ENCODE measurements at places on chromosomes 7 and 10.
A peak's percentile ranks its signal among the peaks of the same experiment; 100 is the strongest.

- no peak for DNase-seq
Observed at GRCh38 chr7:140316165-140316661, 82.1 kb downstream of the SLC37A3 start.

DNA sequence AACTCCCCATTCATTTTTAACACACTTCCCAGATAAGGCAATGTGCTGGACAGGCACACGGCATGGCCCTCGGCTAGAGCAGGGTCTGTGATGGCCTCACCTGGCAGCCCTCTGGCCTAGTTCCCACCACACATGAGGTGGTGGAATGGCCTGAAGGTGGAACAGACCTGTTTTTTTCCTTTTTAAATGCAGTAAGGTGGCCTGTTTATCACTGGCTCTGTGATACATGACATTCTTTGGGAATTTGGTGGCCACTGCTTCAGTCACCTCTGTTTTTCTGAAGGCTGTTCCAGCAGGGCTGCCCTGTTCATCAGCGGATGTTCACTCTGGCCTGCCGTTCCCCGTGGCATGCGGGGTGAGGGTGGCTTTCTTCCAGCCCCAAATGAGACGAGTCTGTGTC is 36.6 kb downstream of the SHH start:
- DNase-seq = no peak

GRCh38 chr7:66359656-66360211 is 154.6 kb downstream of the TPST1 start:
- no peak for DNase-seq

DNA sequence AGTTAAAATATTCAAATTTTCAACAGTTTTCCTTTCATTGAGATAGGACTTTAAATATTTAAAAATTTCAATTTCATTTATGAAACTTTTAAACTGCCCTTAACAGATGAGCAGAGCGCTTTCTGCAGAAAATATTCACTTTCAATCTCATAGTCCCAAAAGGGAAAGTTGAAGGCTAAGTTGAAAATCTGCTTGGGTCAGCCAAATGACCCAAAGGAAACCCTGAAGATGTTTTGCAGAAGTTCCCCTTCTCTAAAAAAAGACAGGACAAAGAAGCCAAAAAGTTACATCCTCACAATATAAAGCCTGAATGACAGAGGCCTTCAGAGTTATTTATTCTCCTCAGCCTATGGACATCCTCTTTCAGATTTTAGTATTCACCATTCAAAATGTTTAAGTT is 17.6 kb upstream of the SCIN start:
- no peak for DNase-seq

DNA sequence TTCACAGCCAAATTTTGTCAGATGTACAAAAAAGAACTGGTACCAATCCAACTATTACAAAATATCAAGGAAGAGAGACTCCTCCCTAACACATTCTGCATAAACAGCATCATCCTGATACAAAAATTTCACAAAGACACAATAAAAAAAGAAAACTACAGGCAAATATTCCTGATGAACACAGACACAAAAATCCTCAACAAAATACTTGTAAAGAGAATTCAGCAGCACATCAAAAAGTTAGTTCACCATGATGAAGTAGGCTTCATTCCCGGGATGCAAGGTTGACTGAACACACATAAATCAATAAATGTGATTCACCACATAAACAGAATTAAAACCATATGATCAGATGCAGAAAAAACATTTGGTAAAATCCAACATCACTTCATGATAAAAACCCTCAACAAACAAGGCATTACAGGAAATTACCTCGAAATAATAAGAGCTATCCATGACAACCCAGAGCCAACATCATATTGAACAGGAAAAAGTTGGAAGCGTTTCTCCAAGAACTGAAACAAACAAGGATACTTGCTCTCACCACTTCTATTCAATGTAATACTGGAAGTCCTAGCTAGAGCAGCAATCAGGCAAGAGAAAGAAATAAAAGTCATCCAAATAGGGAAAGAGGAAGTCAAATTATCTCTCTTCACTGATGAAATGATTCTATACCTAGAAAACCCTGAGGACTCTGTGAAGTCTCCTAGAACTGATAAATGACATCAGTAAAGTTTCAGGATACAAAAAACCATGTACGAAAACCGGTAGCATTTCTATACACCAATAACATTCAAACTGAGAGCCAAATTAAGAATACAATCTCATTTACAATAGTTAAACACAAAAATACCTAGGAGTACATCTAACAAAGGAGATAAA is 223.1 kb downstream of the REEP3 start:
- no peak for DNase-seq

DNA sequence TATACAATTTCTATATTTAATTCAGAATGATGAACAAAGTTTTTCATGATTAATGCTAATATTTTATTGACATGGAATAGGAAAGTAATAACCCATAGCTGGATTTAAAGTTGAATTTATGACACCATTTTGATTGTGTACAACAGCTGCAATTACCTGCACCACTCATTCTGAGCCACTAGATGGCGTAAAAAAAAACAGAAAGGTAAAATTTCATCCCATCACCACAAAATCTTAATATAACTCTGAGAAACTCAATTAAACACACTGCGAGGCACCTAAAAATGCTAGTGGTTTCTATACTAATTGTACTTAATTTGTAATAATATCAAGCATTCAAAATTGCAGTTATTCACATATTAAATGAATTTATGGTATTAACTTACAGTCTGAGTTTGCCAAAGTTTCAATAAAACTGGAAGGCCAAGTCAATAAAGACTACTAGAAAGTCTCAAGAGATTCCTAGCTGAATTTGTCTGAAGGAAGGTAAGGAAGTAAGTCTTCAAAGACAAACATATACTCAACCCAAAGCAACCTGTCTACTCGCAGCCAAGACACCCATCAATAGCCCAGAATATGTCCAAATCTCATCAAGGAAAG is 182.5 kb downstream of the SKAP2 start:
- peak; percentile 24 for DNase-seq

DNA sequence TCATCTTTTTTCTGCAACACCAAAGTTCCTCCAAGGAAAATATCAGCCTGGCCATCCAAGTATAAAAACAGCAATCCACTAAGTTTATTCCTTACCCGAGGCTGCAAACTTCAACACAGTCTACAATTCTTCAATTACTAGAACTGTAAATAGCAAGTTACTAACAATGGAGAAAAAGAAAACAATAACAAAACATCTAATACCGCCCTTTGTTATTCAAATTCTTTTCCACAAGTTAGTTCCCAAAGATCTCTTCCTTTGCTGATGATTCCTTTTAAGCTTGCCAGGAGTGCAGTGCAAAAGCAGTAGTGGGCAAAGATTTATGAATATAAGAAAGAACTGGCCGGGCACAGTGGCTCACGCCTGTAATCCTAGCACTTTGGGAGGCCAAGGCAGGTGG is 86.2 kb downstream of the CUL2 start:
- DNase-seq = no peak

DNA sequence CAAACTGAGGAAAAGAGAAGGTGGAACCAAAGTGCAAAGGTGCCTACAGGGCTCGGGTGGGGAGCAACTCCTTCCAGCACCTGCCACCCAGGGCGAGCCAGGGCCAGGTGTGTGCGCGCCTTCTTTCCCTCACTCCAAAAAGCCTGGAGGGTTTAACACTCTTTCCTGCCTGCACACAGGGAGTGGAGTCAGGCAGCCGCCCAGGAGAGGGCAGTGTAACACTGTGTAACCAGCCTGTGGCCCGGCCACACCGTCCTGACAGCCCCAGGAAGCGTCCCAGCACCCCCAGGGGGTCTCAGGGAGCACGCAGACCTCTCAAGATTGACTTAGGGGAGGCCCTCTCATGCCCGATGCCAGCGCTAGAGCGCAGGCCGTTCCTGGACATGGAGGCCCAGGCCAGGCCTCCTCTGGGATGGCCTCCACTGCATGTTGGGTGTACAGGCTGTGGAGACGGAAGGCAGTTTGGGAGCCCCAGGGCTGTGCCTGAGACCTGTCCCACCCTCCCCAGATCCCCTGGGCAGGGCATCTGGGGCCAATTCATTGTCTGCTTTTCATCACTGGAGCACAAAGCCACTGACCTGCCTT is 13.4 kb downstream of the BRI3 start:
- DNase-seq = peak; percentile 17

DNA sequence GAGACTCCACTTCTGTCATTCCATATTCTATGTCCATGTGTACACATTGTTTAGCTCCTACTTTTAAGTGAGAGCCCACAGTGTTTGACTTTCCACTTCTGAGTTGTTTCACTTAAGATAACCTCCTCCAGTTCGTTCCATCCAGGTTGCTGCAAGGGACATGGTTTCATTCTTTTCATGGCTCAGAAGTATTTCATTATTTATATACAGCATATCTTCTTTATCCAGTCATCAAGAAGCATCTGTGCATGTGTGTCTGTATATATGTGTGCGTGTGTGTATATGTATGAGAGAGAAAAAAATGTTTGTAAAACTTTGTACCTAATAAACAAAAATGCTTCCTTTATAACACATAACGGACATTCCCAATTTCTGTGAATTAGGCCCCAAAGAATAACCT is 6.2 kb downstream of the SEC61A2 start:
- no peak for DNase-seq

DNA sequence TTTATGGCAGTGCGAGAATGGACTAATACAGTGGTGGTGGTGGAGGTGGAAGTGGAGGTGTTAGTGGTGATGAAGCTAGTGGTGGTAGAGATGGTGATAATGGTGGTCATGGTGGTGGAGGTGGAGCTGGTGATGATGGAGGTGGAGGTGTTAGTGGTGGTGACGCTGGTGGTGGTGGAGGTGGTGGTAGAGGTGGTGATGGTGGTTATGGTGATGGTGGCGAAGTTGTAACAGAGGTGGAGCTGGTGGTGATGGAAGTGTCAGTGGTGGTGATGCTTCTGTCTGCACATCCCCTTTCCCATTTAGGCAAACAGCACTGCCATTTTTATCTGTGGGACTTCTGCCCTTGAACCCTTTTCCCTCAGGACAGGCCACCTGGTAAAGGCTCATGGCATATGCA is 7.4 kb upstream of the PTPRN2 start:
- no peak for DNase-seq

DNA sequence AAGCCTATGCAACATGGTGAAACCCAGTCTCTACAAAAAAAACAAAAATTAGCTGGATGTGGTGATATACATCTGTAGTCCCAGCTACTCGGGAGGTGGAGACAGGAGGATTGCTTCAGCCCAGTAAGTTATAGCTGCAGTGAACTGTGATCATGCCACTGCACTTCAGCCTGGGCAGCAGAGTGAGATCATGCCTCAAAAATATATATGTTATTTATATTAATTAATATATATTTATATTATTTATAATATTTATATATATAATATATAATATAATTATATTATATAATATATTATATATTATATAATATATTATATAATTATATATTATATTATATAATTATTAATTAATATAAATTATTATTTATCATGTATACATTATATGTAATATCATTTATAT is 1158.4 kb upstream of the AUTS2 start:
- no peak for DNase-seq

DNA sequence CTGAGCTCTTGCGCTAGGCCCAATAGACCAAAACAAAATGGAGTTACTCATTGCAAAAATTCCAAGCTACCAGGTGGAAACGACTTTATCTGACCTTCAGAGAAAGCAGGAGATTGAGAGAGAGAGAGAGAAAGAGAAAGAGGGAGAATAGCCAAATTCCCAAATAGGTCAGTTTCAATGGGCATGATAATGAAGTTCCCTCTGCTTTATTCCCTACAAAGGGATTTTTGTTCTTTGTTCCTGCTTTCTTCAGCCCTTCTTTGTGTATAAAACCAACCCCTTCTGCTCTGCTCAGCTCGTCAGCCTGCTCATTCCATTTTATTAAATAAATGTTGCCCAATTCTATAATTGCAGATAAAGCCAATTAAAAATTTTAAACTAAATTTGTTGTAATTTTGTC is 45.0 kb upstream of the GPR37 start:
- DNase-seq = no peak

GRCh38 chr10:113475381-113475807 is 77.5 kb upstream of the HABP2 start:
- no peak for DNase-seq

- no peak for DNase-seq
Observed at GRCh38 chr7:136495081-136495480, 373.4 kb upstream of the CHRM2 start.

- no peak for DNase-seq
Observed at GRCh38 chr10:7891634-7892033, 73.3 kb downstream of the TAF3 start.

- peak; percentile 55 for DNase-seq
Observed at GRCh38 chr7:75915416-75916156, 631 bp downstream of the POR start.

DNA sequence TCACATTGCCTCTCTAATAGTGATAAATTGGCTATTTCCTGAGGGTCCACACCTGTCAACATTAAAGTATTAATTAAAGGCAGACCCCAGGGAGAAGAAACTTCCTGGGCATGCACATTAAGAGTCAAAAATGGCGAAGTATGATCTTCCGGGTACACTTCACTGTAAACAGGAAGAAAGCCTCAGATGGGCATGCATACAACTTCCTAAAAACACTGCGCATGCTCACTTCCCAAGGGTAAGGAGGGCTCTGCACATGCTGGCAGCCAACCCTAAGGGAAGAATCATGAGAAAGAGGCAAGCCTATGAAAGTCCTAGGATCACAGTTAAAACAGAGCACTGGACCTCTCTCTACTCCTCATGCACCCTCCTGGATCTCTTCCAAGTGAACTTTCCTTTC is 80.1 kb upstream of the IMMP2L start:
- DNase-seq = no peak

DNA sequence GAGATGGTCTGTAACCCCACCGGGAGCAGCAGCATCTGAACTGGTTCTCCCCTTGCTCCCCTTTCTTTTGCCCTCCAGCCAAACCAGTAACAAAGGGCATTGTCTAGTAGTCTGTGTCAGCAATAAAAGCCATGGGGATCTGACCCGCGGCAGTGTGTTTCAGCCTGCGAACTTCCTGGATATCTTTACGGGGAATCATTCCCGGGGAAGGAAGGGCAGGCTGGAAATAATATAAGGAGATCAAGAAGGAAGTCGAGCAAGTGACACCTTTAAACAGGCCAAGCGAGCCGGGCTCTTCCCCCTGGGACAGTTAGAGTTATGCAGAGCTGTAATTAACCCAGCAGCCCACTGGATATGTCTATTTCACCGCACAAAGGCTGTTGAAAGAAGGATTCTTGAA is 661.2 kb upstream of the GALNT17 start:
- peak; percentile 18 for DNase-seq

DNA sequence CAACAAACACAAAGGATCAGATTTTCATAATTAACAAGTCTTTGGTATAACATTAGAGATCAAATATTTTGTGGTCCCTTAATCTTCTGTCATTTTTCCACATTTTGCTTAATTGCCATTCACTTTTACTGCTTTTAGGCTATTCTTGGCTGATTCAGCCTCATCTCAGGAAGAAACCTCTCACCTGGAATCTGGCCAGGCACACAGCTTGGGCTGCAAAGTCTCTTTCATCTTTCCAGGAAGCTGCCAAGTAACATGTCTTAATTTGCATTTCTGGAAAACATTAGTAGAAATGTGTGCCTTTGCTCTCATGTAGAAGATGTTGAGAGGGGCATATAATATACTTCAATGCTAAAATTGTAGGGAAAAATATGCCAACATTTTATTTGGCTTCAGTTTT is 174.2 kb upstream of the STEAP4 start:
- no peak for DNase-seq

GRCh38 chr10:22110761-22111160 is 107.1 kb downstream of the EBLN1 start:
- no peak for DNase-seq
